ENCODE measurements at places on chromosomes 4 and X. TPM values are rescaled to one million over a fixed set of nuclear protein-coding genes. Genes with fewer than 3 reads are reported as not detected.
A peak's percentile ranks its signal among the peaks of the same experiment; 100 is the strongest.

DNA sequence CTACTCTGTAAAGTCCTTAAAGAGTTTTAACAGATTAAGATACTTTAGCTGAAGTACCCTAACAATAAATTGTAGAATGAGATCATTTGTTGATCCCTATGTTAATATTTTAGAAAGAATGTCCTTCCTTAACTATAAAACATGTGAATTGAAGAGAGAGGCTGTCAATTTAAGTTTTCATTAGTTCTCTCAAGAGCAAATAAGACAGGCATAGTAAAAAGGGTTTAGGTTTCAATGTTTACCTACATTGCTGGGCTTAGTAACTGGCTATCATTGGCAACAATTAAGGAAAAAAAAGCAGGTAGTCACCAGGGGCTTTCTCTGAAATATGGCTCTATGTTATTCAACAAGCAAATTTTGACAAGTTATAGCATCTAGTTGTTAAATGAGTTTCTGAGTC is 91.5 kb downstream of the ATRX start:
- no peaks in the 10 kb centered on the region for H3K27me3 ChIP-seq
- H3K4me3 ChIP-seq, result no peak overlapping the region
- H3K36me3 ChIP-seq, result no peaks in the 10 kb centered on the region
- DNase-seq, result no peak
- H3K4me1 ChIP-seq, result no peaks in the 10 kb centered on the region
- H3K27ac ChIP-seq, result no peak overlapping the region

Gene MTNR1A
- not detected for total RNA-seq

DNA sequence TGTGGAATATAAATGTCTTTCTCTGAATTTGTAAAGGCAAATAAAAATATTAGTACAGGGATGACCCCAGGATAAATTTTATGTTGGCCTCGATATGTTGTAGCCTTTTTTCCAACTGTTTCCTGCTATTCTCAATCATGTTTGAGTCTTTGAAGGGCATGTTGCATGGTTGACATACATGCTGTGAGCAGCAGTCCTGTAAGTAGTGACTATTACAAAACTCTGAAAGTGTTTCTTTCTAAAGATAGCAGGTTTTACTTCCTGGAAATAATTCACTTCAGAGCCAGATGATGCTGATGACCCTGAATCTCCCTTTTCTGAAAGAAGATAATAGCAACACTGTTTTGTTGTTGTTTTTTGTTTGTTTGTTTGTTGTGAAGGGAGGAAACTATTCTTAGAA is 393.0 kb upstream of the GNPDA2 start:
- no peak overlapping the region for H3K4me3 ChIP-seq
- no peaks in the 10 kb centered on the region for H3K36me3 ChIP-seq
- H3K27me3 ChIP-seq, result no peaks in the 10 kb centered on the region
- no peak for DNase-seq

Gene USP51
- total RNA-seq, result not detected

Gene COX7B2
- total RNA-seq, result not detected

Gene FAM9B
- not detected for total RNA-seq

DNA sequence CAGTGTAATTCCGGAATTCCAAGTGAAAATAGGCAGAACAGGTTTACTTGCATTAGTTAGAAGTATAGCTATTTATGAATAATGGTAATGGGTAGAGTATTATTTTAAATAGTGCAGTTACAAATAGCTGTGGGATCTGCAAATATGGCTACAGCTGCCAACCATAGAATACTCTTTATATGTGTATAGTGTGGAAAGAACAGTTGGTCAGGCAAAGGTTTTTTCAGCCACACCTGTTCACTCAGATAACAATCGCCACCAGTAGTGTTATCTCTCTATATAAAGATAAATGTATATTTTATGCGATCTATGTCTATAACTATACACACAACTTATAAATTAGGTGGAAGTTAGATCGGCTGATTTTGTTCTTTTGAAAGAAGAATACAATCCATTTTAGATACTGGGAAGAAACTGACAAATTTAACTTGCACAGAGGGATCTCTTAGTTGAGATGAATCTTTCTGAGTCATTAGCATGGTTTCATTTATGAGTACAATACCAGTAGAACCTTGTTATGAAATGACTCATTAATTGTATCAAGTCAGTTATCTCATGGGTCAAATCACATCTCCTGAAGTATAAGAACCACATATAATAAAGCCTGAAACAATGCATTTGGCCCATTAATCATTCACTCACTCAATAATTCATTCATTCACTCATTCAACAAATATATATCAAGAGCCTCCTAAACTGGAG is 100.9 kb upstream of the NR3C2 start:
- H3K4me3 ChIP-seq, result no peak overlapping the region
- H3K27ac ChIP-seq, result peak overlapping the region; percentile 54
- H3K36me3 ChIP-seq, result no peaks in the 10 kb centered on the region
- H3K27me3 ChIP-seq, result no peaks in the 10 kb centered on the region
- H3K4me1 ChIP-seq, result no peaks in the 10 kb centered on the region

Gene OPRPN
- not detected for total RNA-seq

Gene MAGEA1
- not detected for total RNA-seq

DNA sequence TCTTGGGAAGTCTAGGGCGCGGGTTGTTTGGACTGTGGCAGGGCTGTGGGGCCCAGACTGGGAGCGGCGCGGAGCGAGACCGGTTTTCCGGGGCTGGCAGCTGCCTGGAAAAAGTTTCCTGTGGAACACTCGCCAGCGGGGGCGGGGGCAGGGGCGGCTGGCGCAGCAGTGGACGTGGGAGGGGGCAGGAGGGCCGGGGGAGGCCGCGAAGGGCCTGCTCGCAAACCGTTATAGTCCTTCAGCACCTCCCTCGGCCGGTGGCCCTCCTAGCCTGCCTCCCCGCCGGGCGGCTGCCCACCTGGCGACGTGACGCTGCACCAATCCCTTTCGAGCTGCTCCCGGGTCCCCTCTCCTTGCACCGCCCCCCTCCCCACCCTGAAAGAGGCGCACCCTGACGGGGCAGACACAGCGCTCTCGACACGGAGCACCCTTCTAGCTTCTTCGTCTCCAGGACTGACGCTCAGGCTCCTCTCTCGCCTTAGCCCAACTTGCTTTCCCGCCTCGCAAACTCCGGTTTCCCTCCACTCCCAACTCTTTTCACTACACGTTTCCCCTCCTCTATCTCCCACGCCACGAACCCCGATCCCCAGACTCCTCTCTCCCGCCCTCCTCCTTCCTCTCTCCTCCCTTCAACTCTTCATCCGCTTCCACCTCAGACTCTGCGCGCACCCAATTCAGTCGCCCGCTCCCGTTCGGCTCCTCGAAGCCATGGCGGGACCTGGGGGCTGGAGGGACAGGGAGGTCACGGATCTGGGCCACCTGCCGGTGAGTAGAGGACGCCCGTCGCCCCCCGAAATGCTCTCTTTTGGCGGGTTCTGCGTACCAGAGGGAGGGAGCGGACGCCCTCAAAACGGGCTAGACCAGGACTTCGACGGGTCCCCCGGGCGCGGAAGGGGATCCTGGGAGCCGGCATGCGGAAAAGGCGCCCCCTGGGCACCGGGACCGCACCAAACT is at the start of gene NRK:
Gene NRK, plus strand, starts transcription at position 402 of the 954 bp plus-strand sequence. Its CDS starts 307 bp downstream, at position 709.
- no peak within 1 kb of the TSS for H3K27ac ChIP-seq
- no peaks in the 10 kb centered on the region for H3K36me3 ChIP-seq
- no peaks in the 10 kb centered on the region for H3K4me1 ChIP-seq
- H3K4me3 ChIP-seq, result peak within 1 kb of the TSS; percentile 19
- peaks cover 36% of the 10 kb centered on the region for H3K27me3 ChIP-seq

Gene MRPS18C
- total RNA-seq, result 10.7 TPM

- H3K4me1 ChIP-seq, result no peaks in the 10 kb centered on the region
- no peaks in the 10 kb centered on the region for H3K36me3 ChIP-seq
- H3K27ac ChIP-seq, result no peak overlapping the region
- no peaks in the 10 kb centered on the region for H3K27me3 ChIP-seq
These were observed 586.6 kb downstream of the C4orf33 start for GRCh38 chr4:129682586-129682985.

DNA sequence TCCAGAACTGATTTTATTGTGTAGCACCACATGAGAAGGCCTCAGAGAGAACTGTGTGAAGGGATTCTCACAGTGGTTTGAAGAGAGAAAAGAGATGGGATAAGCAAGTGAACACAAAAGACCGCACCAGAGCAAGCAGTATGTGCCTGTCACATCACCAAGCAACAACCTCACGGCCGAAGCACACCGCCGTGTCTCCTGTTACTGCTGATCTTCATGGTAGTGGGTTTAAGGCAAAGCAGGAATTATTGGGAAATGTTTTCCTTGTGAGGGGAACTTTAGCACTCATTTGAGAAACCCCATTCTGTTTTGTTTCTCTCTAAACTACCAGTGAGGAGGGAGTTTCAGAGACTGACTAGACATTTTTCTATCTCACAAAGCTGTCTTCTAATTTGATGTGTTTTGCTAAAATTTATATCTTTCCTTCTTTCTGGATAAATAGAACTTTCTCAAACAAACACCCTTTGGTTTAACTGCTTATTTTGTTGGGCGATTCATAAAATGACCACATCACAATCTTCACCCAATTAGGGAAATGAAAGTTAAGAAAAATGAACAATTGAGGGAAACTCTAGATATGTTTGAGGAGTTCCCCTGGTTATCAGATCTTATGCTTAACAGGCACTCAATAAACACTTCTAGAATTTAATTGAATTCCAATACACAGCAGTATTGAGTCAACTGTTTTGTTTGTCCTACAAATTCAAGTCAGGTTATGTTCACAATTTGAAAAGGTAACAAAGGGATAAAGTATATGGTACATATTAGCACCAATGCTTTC is 16.5 kb downstream of the SH3KBP1 start:
- no peak overlapping the region for H3K27ac ChIP-seq
- no peaks in the 10 kb centered on the region for H3K27me3 ChIP-seq
- DNase-seq, result no peak
- no peaks in the 10 kb centered on the region for H3K4me1 ChIP-seq
